ENCODE measurements at places on chromosomes 13 and 19.

DNA sequence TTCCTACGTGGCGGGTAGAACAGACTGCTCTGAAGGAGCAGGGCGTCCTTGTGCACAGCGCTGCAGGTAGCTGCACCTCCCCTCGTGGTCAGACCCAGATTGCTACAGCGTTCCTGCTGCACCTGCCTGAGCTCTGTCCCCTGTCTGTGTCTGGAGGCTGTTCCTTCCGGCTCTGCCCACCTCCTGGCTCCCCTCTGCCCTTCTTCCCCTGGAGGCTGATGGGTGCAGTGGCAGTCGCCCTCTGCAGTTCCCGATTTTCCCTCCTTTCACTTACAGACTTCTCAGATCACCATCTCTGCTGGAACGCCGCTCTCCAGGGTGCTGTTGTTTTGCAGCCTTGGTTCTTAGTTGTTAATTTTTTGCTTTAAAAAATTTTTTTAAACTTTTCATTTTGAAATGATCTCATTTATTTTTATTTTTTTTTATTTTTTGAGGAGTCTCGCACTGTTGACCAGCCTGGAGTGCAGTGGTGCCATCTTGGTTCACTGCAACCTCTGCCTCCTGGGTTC lies 53.6 kb downstream of the SMARCA4 start:
- no peak for DNase-seq

DNA sequence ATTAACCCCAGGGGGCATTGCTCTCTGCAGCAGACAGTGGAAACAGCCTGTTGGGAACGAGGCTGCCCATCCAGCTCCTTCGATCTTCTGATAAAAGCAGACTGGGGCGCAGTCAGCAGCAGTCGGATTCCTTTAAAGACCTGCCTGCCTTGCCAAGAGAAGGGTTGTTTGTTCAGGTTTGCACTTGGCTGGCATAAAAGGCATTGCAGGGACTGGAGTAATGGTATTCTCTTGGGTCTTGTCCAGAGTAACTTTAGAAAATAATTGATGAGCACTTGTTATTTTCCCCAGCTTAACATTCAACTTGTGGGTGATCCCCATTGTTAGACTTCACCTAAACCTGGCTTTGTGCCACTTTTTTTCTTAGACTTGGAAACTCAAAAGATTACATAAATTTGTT lies 67.3 kb upstream of the SLC10A2 start:
- DNase-seq: no peak

GRCh38 chr13:110135977-110136597 lies 170.9 kb downstream of the COL4A1 start:
- peak; percentile 72 for DNase-seq

DNA sequence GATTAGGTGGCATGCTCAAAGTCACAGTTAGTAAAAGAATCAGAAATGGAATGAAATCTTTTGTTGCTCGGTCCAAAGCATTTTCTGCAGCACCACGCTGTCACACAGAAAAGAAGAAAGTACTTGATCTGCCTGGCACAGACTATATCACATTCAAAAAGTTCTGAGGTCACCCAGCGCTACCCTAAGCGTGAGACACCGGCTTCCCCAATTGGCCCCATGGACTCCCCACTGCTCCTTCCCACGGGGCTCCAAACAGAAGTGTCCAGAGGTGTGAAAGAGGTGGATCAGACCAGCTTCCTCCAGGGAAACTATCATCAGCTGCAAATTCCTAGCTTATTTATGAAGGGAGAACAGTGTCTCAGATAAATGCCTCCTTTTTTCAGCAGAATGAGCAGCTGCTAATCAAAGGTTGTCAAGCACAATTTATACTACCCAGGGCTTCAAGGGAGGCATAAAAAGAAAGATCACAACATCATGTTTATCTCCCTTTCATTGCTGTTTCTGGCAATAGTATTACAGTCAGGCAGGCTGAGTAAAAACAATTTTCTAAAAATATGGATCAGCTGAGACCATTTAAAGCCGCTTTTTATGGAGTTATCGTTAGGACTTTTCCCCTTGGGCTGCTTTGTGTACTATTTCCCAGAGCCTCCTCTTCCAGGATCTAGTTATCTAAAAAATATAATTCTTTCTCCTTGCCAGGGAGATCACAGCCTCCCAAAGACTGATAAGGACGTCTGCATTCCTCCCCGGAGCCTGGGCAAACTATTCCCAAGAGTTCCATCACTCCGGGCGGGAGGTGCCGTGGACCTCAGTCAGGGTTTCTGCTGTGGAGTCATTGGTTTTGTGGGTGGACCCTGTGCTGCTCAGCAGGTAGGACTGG lies 208.0 kb downstream of the LHFPL6 start:
- no peak for DNase-seq

All from coronary artery (tissue), 2 donors.